LoVo (cell line): ENCODE measurements at places on chromosomes 13 and 19.

DNA sequence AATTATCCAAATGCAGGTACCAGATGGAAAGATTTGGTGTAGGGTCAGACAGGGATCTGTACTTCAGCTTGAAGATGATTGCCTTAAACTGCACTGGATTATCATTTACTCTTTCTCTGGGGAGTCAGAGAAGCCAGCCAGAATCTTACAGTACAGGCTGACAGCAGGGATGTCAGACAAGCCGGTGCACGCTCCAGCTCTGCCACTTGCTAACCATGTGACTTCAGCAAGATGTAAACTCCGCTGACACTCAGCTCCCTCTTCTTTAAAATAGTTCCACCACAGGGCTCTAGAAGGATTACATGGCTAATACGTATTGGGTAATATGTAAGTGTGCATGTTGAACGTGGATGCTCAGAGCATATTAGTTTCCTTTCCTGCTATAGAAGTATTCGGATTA is 251.4 kb upstream of the MAB21L1 start:
- no peak for DNase-seq

DNA sequence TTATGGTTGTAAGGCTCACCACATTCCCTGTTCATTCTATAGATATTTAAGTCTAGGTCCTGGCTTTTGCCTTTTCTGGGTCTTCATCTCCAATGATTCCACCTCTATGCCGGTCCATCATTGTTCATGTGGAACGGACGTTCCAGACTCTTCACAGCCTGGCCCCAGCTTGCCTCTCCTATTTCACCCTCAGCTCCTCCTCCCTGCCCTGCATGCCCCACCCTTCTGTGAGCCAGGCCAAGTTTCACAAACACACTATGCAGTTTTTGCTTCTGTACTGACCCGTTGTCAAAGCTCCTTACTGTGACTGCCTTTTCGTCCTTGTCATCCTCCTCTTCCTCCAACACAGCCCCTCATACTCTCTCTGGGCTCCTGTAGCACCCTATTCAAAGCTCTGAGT is 31.3 kb downstream of the TEX26 start:
- no peak for DNase-seq

GRCh38 chr13:30873499-30873898 is 32.6 kb upstream of the MEDAG start:
- DNase-seq = no peak

DNA sequence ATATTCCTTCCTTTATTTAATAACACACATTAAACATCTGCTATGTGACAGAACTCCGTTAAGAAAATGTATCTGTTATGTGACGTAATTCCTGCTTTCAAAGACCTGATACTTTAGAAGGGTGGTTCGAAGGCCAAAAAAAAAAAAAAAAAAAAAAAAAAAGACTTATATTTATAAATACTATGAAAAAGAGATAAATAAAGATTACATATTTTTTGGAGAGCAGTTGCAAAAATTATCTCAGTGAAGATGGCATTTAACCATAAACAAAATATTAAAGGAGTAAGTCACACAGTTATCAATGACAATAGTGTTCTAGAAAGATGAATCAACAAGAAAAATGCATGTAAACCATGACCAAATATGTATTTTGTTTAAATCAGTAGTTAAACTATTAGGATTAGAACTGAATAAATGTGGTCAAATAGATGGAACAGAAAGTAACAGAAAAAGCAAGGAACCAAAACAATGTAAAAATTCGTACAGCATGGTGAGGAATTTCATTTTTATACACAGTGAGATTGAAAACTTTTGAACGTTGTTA is 612.3 kb upstream of the SLITRK5 start:
- no peak for DNase-seq

DNA sequence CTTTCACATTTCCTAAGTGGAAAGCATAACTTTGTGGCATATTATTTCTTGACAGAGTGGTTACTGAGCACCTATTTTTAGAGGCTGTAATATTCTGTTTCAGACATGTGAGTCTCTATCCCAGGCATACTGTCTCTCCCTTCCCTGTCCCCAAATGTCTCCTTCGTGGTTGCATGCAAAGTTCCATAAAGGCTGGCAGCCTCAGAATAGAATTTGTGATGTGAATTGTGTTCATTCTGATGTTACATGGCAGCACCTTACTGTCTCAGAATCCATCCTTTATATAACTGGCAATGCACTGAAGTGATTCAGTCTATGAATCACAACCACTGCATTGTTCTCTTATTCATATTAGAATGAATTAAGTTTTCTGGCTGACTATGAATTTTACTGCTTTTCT is 89.0 kb upstream of the SLC7A1 start:
- no peak for DNase-seq
